Fibroblast of pulmonary artery (primary cell): ENCODE measurements at places on chromosomes 11 and 22.

GRCh38 chr11:16841984-16842383, 103.5 kb downstream of the C11orf58 start:
- no peak for DNase-seq

DNA sequence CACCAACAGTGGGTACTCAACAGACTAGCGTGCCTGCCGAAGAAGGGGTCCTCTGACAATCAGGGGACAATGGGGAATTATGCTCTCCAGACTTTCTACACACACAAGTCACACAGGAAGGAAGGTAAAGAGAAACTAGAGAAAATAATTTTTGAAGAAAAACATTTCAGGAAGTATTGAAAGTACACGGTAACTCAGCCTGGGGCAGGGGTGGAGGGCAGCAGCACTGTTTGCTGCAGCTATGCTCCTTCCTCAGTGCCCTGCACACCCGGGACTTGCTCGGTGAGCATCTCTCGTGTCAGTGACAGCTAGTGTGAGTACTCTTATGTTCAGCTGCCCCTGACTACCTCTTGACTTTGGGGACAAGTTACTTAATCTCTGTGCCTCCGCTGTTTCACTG, 18.0 kb upstream of the APOA1 start:
- DNase-seq = no peak

GRCh38 chr22:20118300-20119020, 1.4 kb upstream of the TRMT2A start:
- no peak for DNase-seq

- no peak for DNase-seq
Observed at GRCh38 chr11:11072067-11072466, 214.2 kb upstream of the ZBED5 start.

GRCh38 chr22:23220485-23221350, 40.4 kb downstream of the BCR start:
- DNase-seq = peak; percentile 79
